ENCODE measurements at places on chromosomes 7 and 10.

DNA sequence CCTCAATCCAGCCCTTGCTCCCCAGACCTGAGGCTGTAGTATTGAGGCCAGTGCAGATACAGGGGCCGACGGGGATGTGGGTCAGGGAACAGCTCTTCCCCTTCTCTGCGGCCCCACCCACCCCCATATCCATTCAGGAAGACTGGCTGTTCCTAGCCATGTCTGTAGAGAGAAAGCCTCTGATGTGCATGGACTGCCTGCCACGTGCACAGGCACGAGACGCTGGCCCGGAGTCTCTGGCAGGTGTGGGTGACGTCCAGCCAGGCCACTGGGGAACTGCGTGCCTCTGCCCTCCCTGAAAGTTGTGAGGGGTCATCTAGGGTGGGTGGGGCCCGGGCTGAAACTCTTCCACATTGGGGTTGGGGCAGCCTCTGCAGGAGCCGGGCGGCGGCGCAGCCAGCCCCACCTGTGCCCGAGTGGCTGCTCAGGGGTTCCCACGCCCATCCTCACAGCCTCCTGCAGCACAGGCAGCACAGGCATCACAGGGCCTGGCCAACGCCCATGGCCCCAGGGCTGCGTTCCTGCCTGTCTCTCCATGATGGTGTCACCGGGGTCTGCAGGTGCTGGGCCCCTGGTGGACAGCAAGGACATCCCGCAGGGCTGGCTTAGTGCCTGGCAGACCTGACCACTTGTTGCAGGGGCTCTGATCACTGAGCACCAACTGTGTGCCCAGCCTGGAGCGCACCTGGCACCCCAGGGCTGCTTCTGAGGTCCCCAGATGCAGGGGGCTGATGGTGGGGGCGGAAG lies 27.5 kb downstream of the MICALL2 start:
- no peak for DNase-seq

DNA sequence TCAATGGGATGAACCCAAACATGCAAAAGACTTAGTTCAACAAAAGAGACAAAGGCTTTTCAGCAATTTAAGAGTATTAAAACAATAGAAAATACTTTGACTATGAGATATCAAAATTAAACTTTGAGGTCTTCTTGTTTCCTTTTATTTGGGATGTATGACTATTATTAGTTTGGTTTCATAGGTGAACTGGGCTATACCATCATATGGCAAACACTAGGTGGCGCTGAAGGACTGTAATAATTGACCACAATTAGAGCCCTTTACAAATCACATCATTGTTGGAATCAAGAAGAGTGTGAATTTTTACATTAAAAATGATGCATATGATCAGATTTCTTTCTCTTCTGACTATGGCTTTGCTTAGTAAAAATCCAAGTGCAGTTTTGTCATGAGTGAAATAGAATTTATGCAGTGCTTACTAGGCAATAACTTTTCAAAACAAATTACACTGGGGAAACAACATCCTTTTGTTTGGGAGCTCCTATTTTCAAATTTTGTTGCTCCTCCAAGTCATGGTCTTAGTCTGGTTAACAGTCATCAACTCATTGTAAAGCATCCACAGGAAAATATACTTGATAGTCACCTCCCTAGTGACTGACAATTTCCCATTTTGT lies 14.7 kb upstream of the NXPH1 start:
- DNase-seq = no peak

DNA sequence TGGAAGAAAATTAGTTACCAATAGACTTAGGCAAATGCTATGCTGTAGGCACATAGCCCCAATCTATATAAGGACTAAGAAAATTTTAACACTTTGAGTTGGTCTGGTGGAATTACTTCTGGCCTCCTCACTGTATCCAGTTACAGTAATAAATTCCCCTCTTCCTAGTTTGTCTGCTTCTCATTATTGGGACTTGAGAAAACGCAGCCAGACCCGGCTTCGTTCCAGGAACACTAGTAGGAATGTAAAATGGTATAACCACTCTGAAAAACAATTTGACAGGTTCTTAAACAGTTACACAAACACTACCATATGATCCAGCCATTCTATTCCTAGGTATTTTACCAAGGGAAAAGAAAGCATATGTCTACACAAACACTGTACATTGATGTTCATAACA lies 150.2 kb downstream of the VPS50 start:
- no peak for DNase-seq

GRCh38 chr10:86666538-86666937 lies 1.8 kb upstream of the LDB3 start:
- DNase-seq = no peak

DNA sequence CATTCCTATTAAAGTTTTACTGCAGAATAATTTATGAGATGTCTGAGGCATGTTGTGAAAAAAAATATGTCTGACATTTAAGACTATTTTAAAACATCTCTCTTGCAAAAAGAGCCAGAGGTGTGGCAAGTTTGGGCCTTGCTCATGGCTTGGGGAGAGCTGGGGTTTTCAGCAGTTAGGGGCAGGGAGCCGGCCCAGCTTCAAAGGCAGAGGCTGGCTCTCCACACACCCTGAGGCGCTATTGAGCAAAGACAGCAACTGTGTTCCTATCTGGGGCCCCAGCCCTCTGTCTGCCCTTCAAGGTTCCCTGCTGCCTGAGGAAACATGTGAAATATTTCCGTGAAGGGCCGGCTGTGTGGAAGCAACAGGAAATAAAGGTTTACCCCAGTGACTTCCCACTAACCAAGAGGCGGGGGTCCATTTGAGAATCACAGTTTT lies 94.0 kb downstream of the SORBS1 start:
- no peak for DNase-seq

DNA sequence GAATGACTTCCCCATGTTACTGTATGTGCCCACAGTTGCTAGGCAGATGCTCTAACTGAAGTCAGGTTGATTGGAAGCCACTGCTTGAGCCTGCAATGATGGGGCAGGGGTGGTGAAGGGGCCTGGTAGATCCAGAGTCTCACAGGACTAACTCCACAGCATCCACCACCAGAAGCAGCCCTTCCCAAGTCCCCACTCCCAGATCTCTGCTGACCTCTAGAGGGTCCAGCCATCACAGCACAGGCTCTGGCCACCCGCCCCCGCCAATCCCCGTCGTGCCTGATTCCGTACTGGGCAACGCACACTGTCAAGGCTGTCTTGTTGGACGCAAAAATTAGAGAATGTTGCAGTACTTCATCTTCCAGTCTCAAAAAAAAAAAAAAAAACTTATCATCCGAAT lies 136.8 kb upstream of the PDE1C start:
- DNase-seq = no peak

GRCh38 chr7:154371424-154371823 lies 319.2 kb downstream of the DPP6 start:
- no peak for DNase-seq

DNA sequence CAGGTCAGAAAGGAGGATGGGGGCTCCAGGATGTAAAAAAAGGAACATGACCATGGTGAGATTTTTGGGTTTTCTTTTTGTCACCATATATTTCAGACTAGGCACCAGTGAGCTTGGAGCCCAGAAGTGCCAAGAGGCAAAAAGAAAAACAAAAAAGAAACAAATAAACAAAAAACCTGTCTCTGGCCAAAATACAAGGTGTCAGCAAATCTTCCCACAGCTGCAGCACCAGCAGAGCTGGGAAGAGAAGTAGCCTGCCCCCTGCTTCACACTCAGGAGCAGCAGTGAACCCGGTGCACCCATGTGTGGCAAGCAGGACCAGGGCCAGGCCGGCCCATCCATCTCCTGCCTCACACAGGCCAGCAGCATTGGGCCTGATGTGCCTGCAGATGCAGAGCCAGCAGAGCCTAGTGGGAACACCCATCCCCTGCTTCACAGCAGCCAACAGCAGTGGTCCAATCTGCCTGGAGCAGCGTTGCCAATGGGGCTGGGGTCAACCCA lies 34.7 kb upstream of the C10orf71 start:
- no peak for DNase-seq

DNA sequence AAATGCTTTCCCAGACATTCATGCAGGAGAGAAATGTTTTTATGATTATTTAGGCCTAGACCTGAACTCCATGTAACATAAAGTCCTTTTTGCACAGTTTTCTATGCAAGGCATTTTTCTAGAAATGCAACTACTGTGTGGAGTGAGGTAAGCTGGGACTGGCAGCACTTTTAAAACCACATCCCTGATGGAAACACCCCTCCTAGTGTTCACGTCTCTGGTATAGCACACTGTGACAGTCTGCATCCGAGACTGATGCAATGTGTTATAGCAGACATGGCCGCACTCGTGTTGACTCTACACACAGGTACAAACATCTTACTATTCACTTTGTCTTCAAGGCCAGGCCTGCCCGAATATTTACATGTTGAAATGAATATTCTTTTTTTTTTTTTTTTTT lies 19.3 kb upstream of the ERCC6 start:
- DNase-seq = no peak

- DNase-seq = no peak
Observed at GRCh38 chr7:143013893-143014292, 13.0 kb downstream of the OR9A2 start.

GRCh38 chr10:6530211-6530840 lies 49.8 kb downstream of the PRKCQ start:
- peak; percentile 69 for DNase-seq

- DNase-seq = no peak
Observed at GRCh38 chr7:80642871-80643270, 4.4 kb downstream of the CD36 start.

GRCh38 chr7:55018361-55019190 lies at the start of gene EGFR:
Gene EGFR (plus strand): TSS chr7:55019017. CDS start chr7:55019278, 261 bp downstream.
- DNase-seq = no peak

- no peak for DNase-seq
Observed at GRCh38 chr7:155713384-155713783, 68.9 kb downstream of the RBM33 start.

DNA sequence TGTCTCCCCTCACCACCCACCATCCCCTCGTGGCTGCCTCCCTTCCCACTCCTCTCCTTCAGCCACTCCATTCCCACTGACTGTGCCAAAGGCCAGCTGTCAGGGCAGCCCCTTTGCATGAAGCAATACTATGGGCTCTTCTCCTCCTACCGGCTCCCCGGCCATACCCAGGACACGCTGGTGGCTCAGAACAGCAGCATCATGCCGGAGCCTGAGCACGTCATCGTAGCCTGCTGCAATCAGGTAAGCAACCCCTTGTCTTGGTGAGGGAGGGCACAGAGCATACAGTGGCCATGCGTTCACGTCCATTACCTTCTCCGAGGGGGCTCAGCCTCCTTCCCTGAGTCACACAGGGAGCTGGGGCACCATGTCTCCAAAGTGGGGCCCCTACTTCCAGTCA lies 11.6 kb downstream of the CHAT start:
- DNase-seq = no peak

- no peak for DNase-seq
Observed at GRCh38 chr10:50567384-50567783, 56.4 kb downstream of the SGMS1 start.

DNA sequence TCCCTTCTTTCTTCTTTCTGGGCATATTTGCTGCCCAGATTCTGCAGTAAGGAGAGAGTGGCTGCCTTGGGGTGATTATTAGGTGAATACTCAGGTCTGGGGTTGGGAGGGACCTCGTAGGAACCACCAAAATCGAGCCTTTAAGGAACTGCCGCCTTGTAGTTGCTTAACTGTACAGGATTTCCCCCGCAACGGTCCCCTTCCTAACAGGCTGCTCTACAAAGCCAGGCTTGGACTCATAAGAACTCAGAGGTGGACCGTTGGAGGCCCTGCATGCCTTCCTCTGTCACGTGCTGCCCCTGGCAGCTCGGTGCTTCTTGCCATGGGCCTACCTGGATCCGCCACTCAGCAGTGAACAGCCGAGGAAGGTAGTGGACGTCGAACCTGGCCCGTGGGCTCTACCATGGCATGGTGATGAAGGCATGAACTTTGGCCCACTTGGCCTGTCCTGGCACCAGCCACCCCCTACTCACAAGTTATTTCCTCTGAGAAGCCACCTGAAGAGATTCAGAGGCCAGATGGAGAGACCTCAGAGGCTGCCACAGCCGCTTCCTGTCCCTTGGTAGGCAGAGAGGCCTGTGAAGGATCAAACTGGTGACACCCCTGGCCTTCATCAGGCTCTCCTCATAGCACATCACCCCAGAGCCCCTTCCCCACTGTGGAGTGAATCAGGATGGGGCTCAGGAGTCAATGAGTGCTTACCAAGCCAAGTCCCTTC lies 54.6 kb downstream of the NOD1 start:
- DNase-seq = no peak

DNA sequence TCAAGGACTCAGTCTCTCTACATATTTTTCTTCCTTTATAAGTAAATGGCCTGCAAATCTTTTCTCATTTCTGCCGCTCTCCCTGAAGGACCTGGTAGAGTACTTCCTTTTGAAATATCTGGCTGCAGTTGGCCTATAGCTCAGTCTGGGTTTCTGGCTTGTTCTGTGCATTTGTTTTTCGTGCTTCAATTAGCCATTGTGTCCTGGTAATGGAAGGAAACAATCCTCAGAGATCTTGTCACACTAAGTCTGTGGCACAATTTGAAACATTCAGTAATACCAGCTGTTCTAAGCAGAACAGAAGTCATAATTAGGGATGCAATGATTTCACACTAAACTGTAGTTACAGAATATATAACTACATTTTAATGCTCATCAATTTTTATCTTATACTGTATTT lies 545.0 kb downstream of the NRG3 start:
- DNase-seq = no peak

GRCh38 chr10:16392531-16393069 lies 44.2 kb upstream of the PTER start:
- DNase-seq = no peak

DNA sequence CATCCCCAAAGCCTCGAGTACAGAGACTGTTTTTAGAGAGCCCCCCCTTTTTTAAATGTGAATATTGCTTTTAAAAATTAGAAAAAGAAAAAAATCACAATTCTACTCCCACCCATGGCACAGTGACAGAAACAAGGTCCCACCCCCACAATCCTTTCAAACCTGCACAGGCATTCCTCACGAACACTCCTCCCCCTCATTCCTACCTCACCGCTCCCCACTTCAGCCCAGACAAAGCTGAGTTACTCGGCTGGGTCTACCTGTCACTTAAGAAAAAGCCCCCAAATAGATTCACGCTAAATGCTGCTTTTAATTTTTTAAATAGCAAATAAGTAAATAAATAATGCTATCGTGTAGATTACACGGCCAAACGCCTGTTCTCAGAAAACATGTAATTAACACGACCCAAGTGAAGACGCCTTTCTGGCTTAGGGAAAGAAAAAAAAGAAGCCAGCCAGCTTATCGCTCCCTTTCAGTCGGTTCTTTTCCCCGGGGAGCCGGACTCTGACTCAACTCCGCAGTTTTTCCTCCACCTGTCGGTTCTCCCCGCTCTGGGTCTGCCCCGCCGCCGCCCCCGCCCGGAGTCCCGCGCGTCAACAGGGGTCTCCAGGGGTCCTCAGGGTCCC lies 739 bp downstream of the MPP7 start:
- no peak for DNase-seq

- DNase-seq = no peak
Observed at GRCh38 chr10:43125881-43126731, 12.1 kb upstream of the CSGALNACT2 start.
